Aorta (tissue), 5 donors: ENCODE measurements at places on chromosomes 7 and 10. TPM values are rescaled to one million over a fixed set of nuclear protein-coding genes. Genes with fewer than 3 reads are reported as not detected.

EGR2 gene
- polyA plus RNA-seq: 1.1 TPM

DNA sequence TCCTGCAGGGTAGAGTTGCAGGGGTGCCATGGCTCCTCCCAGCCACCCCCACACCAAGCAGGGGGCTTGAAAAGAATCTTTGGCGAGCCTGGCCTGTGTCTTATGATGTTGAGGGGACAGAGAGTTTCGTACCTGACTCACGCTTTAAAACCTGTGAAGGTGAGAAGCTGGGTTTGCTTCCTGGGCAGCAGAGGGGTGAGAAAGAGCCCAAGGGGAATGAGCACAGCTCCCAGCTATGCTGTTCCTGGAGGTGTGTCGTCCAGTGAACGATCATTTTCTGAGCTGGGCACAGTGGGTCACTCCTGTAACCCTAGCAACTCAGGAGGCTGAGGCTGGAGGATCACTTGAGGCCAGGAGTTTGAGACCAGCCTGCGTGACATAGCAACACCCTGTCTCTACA is 13.5 kb upstream of the ADRB1 start:
- DNase-seq: no peak

- DNase-seq: no peak
These were observed 49.4 kb downstream of the OR13A1 start for GRCh38 chr10:45265996-45266395.

DNA sequence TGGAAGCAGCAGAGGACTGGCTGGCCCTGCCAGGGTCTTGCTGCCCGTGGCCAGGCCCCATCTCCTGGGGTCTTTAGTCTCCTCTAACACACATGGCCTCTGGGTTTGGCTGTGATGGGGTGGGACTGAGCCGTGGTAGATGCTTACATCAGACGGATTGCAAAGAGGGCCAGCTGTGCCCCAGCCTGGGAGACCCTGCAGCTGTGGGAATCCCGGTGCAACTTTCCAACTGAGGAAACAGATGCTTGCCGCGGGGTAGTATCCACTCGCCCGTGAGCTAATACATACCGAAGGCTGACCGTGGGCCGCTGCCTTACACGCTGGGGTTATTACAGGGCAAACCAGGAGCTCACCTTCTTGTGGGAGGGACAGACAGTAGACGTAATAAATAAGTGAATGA is 24.1 kb upstream of the SH2B2 start:
- DNase-seq: no peak

TRIL gene
- polyA plus RNA-seq: 0.54 TPM
